ENCODE measurements at places on chromosomes 12 and 14. TPM values are rescaled to one million over a fixed set of nuclear protein-coding genes. Genes with fewer than 3 reads are reported as not detected.

DNA sequence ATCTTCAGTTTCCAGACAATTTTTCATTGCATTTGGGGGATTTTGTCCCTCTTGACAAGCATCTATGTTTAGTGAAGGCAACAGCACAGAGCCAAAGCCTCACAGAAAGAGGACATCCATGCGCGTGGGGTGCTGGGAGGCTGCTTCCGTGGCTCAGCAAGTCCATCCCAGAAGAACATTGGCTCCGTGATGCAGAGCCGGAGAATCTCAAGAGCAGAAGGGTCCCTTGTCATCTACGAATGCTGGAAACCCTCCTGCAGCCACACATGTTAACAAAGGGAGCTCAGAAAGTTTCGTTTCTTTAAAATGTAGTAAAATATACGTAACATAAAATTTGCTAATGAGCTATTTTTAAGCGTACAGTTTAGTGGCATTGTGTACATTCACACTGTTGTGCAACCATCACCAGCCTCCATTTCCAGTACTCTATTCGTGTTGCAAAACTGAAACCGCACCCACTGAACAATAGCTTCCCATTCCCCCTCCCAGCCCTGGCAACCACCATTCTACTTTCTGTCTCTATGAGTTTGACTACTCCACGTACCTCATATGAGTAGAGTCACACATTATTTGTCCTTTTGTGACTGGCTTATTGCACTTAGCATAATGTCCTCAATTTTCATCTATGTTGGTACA is 185.9 kb downstream of the TTC7B start:
- H3K27ac ChIP-seq: no peak overlapping the region
- no peak overlapping the region for H3K4me3 ChIP-seq
- peaks cover 5% of the 10 kb centered on the region for H3K4me1 ChIP-seq
- no peak for DNase-seq

CD4 gene
- total RNA-seq: not detected

- H3K27ac ChIP-seq: no peak overlapping the region
- peaks cover 10% of the 10 kb centered on the region for H3K36me3 ChIP-seq
- no peak overlapping the region for H3K4me3 ChIP-seq
Measured at GRCh38 chr12:55957106-55957859, 8.6 kb downstream of the PMEL start.

CCNB1IP1 gene
- 35.5 TPM for total RNA-seq

DNA sequence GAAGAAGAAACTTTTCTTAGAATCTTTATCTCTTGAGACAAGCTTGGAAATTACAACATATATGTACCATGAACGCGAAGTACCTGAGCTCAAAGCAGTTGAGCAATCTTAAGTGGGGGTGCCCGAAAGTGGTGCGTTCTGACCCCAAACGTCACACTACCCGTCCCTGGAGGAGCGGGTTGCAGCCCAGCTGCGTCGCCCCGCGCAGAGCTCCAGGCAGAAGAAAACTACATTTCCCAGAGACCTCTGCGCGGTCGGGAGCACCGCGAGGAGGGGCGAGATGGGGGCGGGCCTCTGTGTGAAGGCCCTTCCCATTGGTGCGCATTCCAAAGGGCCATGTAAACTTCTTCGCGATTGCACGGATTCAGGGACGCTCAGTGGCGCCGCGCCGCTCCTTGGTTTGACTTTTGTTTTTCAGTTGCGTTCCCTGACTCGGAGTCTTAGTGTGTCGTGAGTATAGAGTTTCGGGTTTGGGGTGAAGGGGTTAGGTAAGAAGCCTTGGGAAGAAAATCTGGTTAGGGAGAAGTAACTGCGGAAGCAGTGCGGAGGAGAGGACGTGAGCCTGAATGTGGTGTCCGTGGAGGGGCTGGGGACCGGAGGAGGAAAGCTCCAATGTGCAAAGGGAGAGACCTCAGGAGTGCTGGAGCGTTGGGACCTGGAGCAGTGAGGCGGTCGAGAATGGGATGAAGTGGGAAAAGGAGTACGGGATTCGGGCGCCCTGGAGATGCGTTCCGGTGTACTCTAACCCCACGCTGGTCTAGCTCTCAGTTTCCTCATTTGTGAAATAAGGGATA is at the start of gene CCDC77:
Gene CCDC77, plus strand, starts transcription at position 410 of the 794 bp plus-strand sequence. CDS start 7,740 bp downstream, outside the sequence.
- H3K4me1 ChIP-seq: peaks cover 8% of the 10 kb centered on the region
- no peaks in the 10 kb centered on the region for H3K36me3 ChIP-seq
- DNase-seq: peak; percentile 96
- peak within 1 kb of the TSS; percentile 88 for H3K4me3 ChIP-seq
- no peaks in the 10 kb centered on the region for H3K27me3 ChIP-seq

NUMB gene
- total RNA-seq: 116 TPM

DNA sequence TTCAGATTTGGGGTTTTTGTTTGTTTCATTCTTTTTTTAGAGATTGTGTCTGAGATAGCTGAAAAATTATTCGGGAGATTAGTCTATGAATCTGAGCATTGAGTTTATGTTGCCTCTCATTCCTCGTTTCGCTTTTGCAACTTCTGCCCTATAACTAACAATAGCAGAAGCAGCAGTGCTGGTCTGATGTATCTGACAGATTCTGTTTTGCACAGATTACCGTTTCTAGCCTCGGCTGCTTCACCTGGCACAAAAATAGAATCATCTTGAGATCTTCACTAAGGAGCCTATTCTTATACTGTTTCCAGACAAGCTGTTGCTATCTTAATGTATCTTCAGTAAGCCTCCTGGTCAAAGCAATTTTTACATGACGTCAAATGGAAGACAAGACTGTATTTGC is 29.2 kb downstream of the KCNJ8 start:
- H3K4me1 ChIP-seq: no peaks in the 10 kb centered on the region
- no peak overlapping the region for H3K27ac ChIP-seq
- H3K36me3 ChIP-seq: no peaks in the 10 kb centered on the region
- H3K4me3 ChIP-seq: no peak overlapping the region
- DNase-seq: no peak

GRCh38 chr12:780750-781379 is 28.5 kb downstream of the WNK1 start:
- H3K4me3 ChIP-seq: no peak overlapping the region
- H3K36me3 ChIP-seq: no peaks in the 10 kb centered on the region
- no peaks in the 10 kb centered on the region for H3K27me3 ChIP-seq
- DNase-seq: no peak
- no peak overlapping the region for H3K27ac ChIP-seq

INF2 gene
- total RNA-seq: 124 TPM

KLRC4 gene
- not detected for total RNA-seq

- no peaks in the 10 kb centered on the region for H3K4me1 ChIP-seq
- no peak overlapping the region for H3K4me3 ChIP-seq
- no peak overlapping the region for H3K27ac ChIP-seq
- DNase-seq: no peak
Measured at GRCh38 chr14:32327255-32327961, 1.7 kb upstream of the AKAP6 start.

CMAS gene
- 34.4 TPM for total RNA-seq

GRCh38 chr12:132593521-132593920 is 16.9 kb downstream of the LRCOL1 start:
- no peak for DNase-seq
- no peaks in the 10 kb centered on the region for H3K36me3 ChIP-seq
- H3K27ac ChIP-seq: no peak overlapping the region
- no peak overlapping the region for H3K4me3 ChIP-seq

DNA sequence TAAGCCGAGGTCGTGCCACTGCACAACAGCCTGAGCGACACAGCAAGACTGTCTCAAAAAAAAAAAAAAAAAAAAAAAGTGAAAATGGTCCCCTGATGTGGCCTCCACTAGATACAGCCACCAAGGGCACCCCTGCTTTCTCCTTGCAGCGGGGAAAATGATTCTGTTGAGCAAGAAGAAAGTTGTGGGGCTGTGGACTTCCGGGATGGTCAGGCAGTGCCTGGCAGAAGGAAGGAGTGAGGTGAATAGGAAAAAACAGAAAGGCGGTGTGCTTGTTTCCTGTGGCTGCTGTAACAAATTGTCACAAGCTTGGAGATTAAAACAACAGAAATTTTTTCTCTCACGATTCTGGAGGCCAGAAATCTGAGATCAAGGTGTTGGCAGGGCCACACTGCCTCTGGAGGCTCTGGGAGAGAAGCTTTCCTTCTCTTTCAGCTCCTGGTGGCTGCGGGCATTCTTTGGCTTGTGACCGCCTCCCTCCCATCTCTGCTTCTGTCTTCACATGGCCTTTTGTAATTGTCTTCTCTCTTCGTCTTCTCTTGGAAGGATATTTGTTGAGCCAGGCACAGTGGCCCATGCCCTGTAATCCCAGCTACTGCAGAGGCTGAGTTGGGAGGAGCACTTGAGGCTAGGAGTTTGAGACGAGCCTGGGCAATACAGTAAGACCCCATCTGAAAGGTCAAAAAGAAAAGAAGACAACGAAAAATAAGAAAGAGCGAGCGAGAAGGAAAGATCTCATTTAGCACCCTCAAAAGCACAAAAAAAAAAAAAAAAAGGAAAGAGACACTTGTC is 116.6 kb upstream of the MED13L start:
- DNase-seq: no peak
- H3K27ac ChIP-seq: no peak overlapping the region
- H3K36me3 ChIP-seq: no peaks in the 10 kb centered on the region
- H3K4me3 ChIP-seq: no peak overlapping the region

- H3K27me3 ChIP-seq: peaks cover 7% of the 10 kb centered on the region
- H3K4me1 ChIP-seq: no peaks in the 10 kb centered on the region
Measured at GRCh38 chr12:109606320-109607028, 32.9 kb downstream of the MVK start.

DNA sequence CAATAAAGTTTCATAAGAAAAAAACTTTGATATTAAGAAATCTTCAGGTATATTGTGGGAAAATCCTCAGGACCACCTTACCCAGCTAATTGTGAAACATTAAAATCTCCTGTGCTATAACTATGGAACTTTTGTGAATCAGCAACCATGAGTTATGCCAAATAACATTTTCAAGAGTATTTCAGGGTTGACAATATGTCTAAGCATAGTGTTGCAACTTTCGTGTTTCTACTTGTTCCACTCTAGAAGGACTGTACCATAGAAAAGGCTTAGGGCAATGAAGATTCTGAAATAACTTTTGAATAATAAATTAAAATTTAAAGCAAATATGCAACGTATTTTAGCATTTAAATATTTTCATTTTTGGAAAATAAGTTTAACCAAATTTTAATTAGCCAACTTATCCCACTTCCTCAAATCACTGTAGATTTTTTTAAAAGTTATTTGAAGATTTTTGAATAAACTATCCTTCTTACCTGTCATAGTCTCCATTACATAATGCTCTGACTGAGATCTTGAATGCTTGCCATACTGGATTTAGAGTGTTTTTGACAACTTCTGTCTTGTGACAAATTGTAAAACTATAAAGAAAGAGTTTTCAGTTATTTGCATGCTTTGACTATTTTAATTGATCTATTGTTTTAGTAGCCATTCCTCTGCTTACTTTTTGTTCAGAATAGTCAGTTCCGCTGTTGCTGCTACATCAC is 143.6 kb downstream of the CPNE8 start:
- H3K4me1 ChIP-seq: no peaks in the 10 kb centered on the region
- H3K4me3 ChIP-seq: no peak overlapping the region
- no peak for DNase-seq
- H3K27ac ChIP-seq: no peak overlapping the region
- H3K27me3 ChIP-seq: no peaks in the 10 kb centered on the region
- no peaks in the 10 kb centered on the region for H3K36me3 ChIP-seq

BMP4 gene
- 201 TPM for total RNA-seq

GRCh38 chr14:85122690-85123089 is 407.3 kb upstream of the FLRT2 start:
- no peaks in the 10 kb centered on the region for H3K36me3 ChIP-seq
- H3K4me1 ChIP-seq: no peaks in the 10 kb centered on the region
- H3K27ac ChIP-seq: no peak overlapping the region
- DNase-seq: no peak
- H3K27me3 ChIP-seq: no peaks in the 10 kb centered on the region
- H3K4me3 ChIP-seq: no peak overlapping the region

DNA sequence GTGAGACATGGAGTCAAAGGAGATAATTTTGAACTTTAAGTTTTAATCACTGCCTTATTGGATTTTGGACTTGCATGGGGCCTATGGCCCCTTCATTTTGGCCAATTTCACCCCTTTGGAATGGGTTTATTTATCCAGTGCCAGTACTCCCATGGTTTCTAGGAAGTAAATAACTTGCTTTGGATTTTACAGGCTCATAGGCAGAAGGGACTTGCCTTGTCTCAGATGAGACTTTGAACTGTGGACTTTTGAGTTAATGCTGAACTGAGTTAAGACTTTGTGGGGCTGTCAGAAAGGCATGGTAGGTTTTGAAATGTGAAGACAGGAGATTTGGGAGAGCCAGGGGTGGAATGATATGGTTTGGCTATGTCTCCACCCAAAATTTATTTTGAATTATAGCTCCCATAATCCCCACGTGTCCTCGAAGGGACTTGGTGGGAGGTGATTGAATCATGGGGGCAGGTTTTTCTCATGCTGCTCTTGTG is 448.1 kb downstream of the NAV3 start:
- no peak for DNase-seq
- H3K27me3 ChIP-seq: no peaks in the 10 kb centered on the region
- H3K36me3 ChIP-seq: no peaks in the 10 kb centered on the region
- H3K27ac ChIP-seq: no peak overlapping the region
- H3K4me3 ChIP-seq: no peak overlapping the region
- H3K4me1 ChIP-seq: no peaks in the 10 kb centered on the region

DNA sequence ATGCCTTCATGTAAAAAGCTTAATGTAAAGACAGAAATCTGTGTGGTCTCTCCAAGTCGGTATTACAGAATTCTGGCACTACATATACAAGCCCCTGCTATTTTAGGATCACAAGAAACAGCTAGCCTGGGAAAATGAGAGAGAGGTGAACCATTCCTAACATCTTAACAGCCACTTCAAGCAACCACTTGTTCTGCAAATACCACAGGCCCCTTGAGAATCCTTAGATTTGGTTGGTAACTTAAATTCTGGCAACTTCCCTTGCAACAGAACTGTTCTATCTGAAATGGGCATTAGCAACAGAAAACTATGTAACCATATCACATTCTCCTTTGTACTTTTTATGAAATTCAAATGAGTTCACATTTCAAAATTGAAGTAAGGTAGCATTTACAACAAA is 68.5 kb downstream of the SPPL3 start:
- no peak overlapping the region for H3K27ac ChIP-seq
- no peaks in the 10 kb centered on the region for H3K27me3 ChIP-seq
- H3K4me3 ChIP-seq: no peak overlapping the region
- H3K36me3 ChIP-seq: no peaks in the 10 kb centered on the region
- H3K4me1 ChIP-seq: peaks cover under 1% of the 10 kb centered on the region
- no peak for DNase-seq

GRCh38 chr14:29156096-29156495 is 389.5 kb downstream of the FOXG1 start:
- no peak overlapping the region for H3K27ac ChIP-seq
- no peaks in the 10 kb centered on the region for H3K36me3 ChIP-seq
- no peaks in the 10 kb centered on the region for H3K4me1 ChIP-seq
- H3K27me3 ChIP-seq: no peaks in the 10 kb centered on the region
- DNase-seq: no peak

DNA sequence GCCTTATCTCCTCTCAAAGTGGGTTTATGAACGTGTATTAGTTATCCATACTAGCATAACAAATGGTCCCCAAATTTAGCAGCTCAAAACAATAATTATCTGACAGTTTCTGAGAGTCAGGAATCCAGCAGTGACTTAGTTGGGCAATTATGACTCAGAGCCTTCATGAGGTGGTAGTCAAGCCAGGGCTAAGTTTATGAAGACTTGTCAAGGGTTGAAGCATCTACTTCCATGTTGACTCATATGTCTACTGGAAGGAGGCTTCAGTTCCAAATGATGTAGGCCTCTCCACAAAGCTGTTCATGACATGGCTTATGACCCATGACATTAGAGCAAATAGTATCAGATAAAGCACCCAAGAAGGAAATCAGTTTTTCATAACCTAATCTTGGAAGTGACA is 73.2 kb downstream of the IPO8 start:
- no peaks in the 10 kb centered on the region for H3K36me3 ChIP-seq
- no peak overlapping the region for H3K4me3 ChIP-seq
- no peak for DNase-seq
- no peak overlapping the region for H3K27ac ChIP-seq
- H3K4me1 ChIP-seq: no peaks in the 10 kb centered on the region
- no peaks in the 10 kb centered on the region for H3K27me3 ChIP-seq

NID2 gene
- 56.7 TPM for total RNA-seq
